ENCODE measurements at places on chromosomes 1 and 21.

GRCh38 chr1:31596737-31597097 lies 20.4 kb downstream of the TINAGL1 start:
- no peak for DNase-seq

DNA sequence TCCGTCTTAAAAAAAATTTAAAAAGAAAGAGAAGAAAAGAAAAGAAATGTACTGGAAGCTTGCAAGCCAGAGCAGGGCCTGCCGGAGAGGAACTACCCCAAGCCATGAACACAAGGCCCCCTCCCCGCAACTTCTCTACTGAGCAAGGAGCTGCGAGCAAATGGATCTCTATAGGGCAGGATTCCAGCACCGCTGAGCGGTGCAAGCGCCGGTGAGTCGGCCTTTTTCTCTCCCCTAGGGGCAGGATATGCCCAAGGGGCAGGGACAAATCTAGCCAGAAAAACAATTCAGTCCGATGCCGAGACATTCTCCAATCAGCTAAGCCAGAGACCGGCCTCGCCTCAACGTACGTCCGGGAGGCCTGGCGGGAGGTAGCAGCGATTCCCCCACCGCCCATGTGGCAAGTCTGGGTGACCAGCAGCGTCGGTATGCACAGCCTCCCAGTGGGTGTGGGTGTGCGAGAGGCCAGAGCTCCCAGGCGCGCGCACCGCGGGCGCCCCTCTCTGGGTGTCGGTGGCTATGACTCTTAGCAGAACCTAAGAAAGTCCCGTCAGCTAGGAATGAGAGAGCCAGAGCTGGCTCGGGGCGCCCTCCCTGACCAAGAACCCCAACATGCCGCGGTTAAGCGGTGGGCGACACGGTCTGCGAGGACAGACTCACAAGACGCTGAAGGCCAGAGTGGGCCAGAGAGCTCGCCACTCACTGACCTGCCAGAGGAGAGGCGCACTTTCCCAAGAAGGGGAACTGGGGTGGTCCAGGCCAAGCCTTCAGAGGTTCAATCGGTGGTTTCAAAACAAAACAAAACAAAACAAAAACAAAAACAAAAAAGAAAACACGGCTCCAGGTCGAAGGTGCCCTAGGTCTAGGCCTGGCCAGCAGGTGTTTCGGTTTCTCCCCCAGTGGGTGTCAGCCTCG lies 1.9 kb downstream of the CSMD2 start:
- DNase-seq, result peak; percentile 8

- DNase-seq, result peak; percentile 52
Observed at GRCh38 chr1:198530953-198531352, 9.5 kb downstream of the ATP6V1G3 start.

DNA sequence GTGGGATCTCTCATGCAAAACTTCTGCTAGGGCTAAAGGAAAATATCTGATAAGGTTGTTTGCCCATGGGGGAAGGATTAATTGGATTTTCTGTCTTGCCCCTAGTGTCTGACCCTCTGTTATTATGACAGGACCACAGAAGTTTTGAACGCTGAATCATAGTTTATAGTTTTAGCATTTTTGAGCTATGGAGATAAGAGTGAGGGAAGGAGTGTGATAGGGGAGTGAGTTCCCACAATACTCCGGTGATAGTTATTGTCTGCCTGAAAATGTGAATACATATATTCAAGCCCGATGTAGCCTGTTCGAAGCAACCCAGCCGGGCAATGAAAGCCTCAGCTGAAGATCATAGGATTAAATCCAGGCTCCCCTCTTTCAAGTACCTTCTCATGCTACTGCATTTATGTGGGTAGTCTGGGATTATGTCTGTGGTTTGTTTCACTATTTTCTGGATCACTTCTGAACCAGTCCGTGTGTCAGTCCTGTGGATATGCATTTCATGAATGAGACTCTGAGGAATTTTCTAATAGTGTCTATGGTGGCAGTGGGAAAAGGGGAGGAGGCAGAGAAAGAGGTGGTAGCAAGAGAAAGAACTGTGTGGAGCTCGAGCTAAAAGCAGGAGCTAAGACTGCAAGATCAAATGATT lies 258.7 kb downstream of the DISC1 start:
- DNase-seq, result no peak

GRCh38 chr1:25126562-25126961 lies 105.7 kb downstream of the SYF2 start:
- no peak for DNase-seq

GRCh38 chr1:234413990-234414389 lies 40.7 kb downstream of the COA6 start:
- no peak for DNase-seq

GRCh38 chr1:1915911-1916840 lies 1.1 kb downstream of the CALML6 start:
- DNase-seq, result no peak

DNA sequence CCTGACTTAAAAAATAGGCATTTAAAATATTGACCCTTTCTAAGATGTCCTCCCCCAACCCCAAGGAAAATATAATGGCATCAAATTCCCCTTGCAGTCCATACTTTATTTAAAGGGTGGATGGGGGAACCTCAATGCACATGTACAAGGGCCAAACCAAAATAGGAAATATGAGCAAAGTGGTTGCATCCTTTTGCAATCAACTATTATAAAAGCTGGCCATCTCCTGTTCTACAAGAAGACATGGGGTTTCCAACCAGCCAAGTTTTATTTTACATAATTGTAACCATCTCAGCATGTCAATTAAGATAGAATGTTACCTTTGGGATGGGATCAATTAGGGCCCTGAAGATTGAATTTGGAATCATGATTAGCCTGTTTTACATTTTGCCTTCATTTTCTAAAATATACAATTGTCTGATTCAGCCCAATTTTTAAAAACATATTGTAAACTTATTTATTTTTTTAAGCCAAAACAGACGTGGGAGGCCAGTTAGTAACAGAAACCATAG lies 146.7 kb upstream of the NFIA start:
- DNase-seq, result no peak

DNA sequence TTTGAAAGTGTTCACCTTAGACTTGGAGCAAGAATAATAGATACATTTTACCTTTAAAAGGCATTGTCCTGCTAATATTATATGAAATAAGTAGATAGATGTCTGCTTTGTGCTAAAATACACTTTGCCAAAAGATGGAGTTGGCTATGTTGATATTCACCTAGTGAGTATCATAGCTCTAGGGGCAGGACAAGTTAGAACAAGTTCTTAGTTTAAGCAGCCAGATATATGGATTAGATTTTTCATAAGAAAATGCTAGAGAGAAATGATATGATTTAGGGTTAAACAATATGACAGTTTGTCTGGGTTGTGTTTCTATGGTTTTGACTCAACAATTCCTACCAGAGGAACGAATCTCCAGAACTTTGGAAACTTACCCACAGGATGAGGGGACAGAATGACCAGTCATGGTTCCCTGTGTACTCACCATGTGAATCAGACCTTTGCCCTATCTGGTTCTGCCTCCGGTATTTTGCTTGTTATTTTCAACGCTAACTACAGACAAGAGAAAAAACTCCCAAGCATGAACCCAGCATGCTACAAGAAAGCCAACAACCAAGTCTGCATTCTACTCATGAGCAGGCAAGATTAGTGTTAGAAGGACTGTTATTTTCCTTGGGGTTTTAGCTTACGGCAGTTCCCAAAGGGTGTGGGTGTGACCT lies 1.7 kb downstream of the F5 start:
- no peak for DNase-seq

- DNase-seq, result no peak
Observed at GRCh38 chr1:240499012-240499411, 112.9 kb downstream of the GREM2 start.

All from NCI-H1436 treated with DMSO at 0.1 percent for 48 hours (cell line).